ENCODE measurements at places on chromosomes 4 and X. TPM values are rescaled to one million over a fixed set of nuclear protein-coding genes. Genes with fewer than 3 reads are reported as not detected.

DNA sequence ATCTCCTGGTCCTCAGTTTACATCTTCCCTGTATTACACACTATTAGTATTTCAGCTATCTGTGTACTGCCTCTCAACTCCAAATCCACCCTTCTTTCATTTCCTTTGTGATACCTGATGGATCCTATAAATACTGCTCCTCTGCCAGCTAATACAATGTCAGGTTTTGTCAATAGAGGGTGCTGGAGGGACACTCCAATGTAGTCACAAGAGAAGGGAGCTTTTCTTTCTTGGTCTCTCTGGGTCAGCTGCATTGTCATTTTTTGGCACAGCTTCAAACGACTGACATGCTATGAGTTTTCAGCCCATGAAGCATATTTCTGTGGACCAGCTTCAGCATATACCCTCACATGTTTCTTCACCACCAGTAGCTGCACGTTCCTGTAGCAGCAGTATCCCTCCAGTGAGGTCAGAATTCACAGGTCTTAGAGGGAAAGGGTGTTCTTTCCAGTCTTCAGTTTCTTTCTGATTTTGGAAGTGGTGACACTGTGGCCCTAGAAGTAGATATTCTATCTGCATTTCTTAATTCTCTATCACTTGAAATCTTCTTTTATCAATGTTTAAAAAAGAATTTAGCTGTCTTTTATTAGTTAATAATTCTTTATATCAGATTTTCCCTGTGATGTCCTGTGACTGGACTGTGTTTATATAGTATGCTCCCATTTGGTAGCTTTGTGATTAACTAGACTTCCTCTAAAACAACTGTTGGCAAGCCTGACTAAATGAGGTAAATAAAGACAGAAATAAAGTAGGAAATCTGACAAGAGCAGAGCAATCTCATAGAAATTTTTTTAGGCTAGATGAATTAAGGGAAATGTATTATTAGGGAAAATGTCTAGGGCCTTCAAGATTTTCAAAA lies 60.6 kb downstream of the GABRA2 start:
- DNase-seq = peak; percentile 44

Gene MAML3
- total RNA-seq = 0.61 TPM

GRCh38 chr4:85913931-85914694 lies 439.2 kb downstream of the ARHGAP24 start:
- DNase-seq = no peak

DNA sequence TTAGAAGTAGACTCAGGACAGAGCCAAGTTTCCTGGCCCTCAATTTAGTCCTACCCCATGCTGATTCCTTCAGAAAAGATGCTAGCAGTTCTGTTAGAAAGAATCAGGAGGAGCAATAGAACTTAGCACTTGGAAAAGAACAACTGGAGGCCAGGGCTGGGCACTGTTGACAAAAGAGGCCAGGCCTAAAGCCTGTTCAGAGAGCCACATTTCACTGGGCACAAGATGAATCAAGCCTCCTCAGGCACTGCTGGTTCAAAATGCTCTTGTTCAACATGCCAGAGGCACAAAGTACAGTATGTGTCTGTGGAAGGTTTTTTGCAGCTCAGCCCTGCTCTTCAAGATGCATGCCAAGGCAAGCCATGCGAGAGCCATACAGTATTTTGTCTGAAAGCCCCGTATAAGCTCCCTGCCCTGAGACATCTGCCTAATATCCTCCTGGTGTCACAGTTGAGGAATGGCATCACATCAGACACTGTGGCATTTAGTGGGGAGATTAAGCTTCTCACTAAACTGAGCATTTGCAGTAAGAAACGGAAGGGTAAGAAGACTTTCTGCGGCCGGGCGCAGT lies 53.7 kb downstream of the RASL11B start:
- no peak for DNase-seq

DNA sequence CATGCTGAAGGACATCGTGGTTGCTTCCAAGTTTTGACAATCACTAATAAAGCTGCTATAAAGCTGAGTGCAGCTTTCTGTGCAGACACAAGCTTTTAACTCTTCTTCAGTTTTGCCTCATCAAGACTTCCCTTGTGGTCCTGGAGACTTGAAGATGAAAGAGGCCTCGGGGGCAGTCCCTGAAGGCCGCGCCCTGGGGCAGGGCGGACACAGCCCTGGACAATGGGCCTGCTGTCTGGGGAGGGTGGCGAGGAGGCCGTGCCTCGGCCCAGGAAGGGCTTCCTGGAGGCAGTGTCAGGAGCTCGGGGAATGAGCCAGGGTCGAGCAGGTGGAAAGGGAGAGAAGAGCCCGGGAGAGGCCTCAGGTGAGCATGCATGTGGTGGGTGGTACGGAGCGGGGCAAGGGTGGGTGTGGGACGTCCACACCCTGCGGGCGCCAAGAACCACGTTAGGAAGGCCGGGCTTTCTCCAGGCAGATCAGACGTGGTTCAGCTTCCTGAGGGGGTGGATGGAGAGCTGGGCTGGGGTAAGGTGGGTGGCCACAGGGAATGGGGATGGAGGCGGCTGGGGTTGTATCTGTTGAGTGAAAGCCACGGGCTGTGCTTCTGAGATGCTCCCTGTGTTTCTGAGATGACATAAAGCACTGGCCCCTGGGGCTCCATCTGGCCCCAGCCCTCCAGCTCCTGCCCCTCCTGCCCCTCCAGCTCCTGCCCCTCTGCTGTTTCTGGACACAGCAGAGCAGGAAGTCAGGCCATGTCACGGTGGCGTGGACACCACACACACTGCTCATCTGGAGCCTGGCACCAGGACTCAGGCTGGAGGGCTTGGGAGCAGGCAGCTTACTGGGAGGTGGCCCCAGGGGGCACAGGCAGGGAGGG lies 21.5 kb downstream of the ADRA2C start:
- no peak for DNase-seq
